ENCODE measurements at places on chromosomes 2 and 18.

- DNase-seq, result no peak
These were observed 113.6 kb downstream of the ADCYAP1 start for GRCh38 chr18:1018181-1018681.

GRCh38 chr18:741931-742512 is 29.6 kb upstream of the ENOSF1 start:
- peak; percentile 79 for DNase-seq

- no peak for DNase-seq
These were observed 6.1 kb upstream of the GCA start for GRCh38 chr2:162337868-162338267.

GRCh38 chr18:54939361-54939917 is 19.8 kb downstream of the CCDC68 start:
- no peak for DNase-seq

DNA sequence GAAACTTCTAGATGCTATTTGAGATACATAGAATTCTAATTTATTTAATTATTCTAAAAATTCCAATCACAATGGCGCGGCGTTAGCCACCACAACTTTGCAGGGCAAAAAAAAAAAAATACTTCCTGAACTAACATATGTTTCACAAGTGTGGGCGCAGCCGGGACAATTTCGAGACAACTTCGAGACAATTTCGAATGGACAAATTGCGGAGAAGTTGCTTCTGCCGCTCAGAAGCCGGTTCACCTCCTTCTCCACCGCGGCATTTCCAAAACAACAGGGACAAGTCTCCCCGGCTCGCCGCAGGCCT is 842 bp downstream of the PAX3 start:
- DNase-seq, result no peak

GRCh38 chr2:45661828-45662227 is 10.4 kb downstream of the PRKCE start:
- DNase-seq, result no peak

GRCh38 chr2:213069531-213069930 is 81.9 kb downstream of the IKZF2 start:
- DNase-seq, result no peak

- no peak for DNase-seq
These were observed 114.8 kb downstream of the GAREM1 start for GRCh38 chr18:32355896-32356295.

- peak; percentile 57 for DNase-seq
These were observed 96.4 kb downstream of the ITGB1BP1 start for GRCh38 chr2:9326975-9327374.

GRCh38 chr18:44286049-44286448 is 394.6 kb upstream of the SETBP1 start:
- DNase-seq, result peak; percentile 48

DNA sequence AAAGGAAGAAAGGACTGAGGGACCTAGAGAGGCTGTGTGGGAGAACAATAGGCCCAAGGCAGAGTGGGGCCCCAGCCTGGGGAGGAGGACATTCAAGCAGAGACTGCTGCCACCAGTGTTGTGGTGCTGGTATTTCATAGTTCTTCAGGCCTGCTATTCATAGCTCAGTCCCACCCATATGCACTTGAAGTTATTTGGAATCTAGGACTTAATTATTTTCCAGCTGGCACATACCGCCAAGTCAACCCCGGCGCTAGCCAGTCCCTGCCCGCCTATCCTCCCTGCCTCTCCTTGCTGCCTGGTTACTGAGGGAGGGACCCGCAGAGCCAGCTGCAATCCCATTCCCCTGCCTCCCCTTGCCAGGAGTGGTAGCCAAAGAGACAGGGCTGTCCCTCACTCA is 141.2 kb downstream of the CABLES1 start:
- DNase-seq, result no peak

- DNase-seq, result no peak
These were observed 942 bp upstream of the ZNF236 start for GRCh38 chr18:76821356-76821874.

DNA sequence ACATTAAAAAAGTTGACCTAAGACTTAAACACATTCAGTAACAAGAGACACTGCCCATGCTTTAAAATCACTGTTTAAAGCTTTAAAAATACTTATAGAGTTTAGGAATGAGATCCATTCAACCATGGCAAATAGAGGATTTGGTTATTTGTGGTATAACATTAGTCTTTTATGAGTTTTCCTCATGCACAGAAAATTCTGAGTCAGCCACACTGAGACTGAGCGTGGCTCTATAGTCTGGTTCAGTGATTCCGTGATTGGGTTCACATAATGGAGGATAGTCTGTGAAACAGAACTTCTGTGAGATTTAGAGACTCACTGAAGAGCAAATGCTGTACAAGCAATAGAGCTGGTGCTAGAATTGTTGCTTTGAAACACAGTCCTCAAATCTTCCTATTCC is 1502.4 kb upstream of the PIK3C3 start:
- DNase-seq, result no peak

Data from lung microvascular endothelial cell (primary cell).